ENCODE measurements at places on chromosomes 2 and 18.

DNA sequence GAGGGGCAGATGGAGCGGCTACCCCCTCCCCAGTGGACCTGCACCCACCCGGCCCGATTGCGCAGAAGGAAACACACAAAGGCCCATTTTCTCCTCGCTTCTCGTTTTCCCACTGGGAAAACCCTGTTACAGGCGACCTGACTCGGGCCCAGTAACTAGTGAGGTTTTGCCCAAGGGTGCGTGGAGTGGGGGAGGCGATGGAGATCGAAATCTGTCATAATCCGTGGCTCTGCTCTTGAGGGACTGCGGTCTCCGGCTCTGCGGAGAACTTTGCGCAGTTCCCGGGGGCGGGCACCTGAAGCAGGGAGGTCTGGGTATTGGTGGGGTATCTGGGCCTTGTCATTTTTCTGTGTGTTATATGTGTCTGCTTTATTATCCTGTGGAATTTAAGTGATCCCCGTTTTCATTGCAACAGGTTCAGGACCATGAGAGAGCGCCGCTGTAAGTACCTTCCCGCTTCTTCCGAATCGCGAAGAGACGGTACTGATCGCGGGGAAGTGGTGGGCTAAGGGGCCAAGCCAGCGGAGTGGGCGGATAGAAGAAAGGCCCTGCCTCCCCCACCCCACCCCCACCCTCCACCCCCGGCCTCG lies 4.0 kb upstream of the HOXD4 start:
- DNase-seq, result no peak

- no peak for DNase-seq
These were observed 225.0 kb downstream of the THSD7B start for GRCh38 chr2:136990316-136990715.

DNA sequence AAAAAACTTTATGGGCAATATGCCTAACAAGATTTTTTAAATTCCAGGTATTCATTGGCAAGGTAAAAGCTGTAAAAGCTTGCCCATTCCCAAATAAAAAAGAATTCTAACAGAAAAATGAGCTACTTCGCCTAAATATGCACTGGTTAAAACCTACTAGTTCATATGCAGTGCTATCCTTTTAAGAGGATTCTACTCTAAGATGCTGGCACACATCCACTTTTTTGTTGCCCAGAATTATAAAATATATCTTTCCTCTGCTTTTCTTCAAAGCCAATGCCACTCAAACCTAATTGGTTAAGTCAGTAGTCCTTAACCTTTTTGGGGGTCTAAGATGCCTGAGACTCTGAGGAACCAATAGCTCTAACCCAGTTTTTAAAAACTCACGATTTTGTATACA lies 3.2 kb downstream of the XPO1 start:
- DNase-seq, result no peak

DNA sequence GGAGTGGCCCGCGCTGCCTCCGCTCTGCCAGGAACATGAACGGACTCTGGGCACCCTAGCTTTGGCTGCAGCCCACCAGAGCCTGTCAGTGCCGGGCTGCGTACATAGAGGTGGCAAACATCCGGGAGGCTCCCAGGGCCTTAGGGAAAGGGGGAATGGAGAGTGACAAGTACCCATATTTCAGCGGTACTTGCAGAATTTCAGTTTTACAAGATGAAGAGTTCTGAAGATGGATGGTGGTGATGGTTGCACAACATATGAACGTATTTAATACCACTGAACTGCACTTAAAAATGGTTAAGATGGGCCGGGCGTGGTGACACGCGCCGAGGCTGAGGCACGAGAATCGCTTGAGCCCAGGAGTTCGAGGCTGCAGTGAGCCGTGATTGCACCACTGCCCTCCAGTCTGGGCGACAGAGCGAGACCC lies 873 bp downstream of the MTHFD2 start:
- no peak for DNase-seq

- DNase-seq, result no peak
These were observed 101.3 kb downstream of the SATB2 start for GRCh38 chr2:199356412-199356811.

GRCh38 chr18:70046207-70046606 lies 98.5 kb upstream of the CD226 start:
- peak; percentile 68 for DNase-seq

DNA sequence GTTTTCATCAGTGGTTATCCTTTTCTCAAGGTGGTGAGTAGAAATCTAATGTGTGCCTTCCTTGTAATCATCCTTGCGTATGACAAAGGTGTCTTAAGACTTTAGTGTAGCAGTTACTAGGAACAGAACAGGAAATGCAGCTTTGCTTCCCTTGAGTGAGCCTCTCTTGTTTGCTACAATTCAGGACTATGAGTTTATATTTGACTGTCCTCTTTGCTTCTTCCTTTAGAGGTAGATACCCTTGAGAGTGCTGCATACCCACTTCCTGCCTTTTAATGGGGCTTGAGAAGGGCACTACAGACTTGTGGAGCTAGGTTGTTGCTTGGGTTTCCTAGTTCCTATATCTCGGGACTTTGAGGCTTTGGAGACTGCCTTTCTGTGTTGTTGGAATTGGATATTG lies 3.8 kb downstream of the KCNJ13 start:
- no peak for DNase-seq

DNA sequence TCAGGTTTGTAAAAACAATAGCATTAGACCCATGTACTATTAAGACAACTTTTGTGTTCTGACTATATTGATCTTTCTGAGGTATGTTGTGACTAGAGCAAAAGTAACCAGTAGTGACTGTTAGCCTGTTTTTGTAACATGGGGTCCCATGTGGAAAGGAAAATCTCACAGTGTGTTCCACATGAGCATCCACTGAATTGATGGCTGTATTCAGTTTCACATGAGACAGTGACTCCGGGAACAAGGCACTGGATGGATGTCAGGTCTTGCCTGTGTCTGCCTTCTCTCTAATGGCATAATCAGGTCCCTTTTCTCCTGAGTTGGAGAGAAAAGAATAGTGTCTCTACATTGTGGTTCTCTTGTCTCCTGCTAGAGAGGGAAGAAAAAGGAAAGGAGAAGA lies 27.5 kb downstream of the TMEM178A start:
- no peak for DNase-seq

DNA sequence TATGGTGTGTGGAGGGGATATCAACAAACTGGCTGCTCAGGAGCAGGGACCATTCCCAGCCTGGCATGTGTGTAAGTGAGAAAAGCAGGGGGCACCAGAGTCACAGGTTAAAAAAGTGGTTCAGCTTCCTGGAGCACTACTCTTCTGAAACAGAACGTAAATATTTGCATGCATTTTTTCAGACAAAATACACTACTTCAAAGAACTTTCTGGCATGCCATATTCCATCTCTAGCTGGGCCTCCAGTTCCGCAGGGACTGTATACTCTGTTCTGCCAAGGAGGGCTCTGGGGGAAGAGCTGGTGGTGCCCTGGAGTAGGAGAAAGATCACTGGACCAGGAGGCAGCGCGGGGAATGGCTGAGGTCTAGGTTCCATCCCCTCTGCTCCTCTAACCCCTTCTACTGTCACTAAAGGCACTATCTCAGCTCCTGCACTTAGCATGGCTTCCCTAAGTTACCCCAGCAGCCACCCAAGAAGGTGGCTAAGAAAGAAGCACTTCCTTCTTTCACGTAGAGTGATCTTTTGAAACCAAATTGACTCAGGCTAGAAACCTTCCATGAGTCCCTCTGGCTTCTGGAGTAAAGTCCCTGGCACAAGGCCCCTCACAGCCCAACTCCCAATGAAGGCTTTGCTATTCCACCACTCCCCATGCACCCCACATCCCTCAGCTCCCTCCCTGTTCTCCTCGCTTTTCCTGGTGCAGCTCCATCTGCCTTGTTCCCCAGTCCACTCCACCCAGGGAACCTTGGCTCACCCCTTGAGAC lies 57.6 kb upstream of the CABLES1 start:
- DNase-seq, result no peak

GRCh38 chr2:240905176-240905781 lies 857 bp upstream of the CROCC2 start:
- no peak for DNase-seq

DNA sequence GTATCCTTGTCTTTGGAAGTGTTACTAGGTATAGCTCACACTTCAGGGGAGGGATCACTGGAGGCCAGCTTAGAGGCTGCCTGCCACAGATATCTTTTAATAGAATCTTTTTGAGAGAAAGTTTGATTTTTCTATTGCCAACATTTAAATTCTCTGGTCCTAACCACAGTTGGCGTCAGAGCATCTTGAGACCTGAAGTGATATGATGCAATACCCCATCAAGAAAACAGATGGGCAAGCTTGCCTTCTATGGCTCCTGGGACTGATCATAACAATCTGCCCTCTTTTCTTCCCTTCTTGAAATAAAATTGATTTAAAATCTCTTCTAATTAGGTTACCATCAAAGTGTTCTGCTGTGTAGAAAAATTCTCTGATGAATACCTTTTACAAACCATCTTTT lies 105.5 kb upstream of the ACKR3 start:
- peak; percentile 2 for DNase-seq

- peak; percentile 77 for DNase-seq
These were observed 4.2 kb downstream of the NABP1 start for GRCh38 chr2:191682126-191682525.

GRCh38 chr2:25922501-25922900 lies 44.2 kb upstream of the ASXL2 start:
- DNase-seq, result no peak

GRCh38 chr18:46140173-46140572 lies 36.0 kb downstream of the HAUS1 start:
- DNase-seq, result no peak

DNA sequence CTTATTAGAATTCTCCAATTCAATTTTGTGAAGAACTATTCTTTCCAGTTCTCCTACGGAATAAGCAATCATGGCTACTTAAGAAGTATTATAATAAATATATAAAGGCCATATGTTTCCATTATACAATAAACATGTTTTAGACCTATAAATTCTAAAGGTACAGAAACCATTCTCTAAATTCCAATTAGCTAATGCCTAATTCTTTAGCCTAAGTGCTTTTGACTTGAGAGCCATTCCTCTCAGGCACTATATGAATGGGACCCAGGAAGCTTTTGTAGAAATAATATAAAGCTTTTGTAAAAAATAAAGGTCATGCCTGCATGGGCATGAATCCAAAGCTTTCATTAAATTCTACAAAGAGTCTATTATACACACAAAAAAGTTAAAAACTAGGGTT lies 161.0 kb upstream of the UNC80 start:
- DNase-seq, result no peak

- DNase-seq, result no peak
These were observed 137.1 kb downstream of the LCLAT1 start for GRCh38 chr2:30584116-30584515.

- DNase-seq, result peak; percentile 11
These were observed 70.6 kb upstream of the CAVIN2 start for GRCh38 chr2:191917430-191917881.

DNA sequence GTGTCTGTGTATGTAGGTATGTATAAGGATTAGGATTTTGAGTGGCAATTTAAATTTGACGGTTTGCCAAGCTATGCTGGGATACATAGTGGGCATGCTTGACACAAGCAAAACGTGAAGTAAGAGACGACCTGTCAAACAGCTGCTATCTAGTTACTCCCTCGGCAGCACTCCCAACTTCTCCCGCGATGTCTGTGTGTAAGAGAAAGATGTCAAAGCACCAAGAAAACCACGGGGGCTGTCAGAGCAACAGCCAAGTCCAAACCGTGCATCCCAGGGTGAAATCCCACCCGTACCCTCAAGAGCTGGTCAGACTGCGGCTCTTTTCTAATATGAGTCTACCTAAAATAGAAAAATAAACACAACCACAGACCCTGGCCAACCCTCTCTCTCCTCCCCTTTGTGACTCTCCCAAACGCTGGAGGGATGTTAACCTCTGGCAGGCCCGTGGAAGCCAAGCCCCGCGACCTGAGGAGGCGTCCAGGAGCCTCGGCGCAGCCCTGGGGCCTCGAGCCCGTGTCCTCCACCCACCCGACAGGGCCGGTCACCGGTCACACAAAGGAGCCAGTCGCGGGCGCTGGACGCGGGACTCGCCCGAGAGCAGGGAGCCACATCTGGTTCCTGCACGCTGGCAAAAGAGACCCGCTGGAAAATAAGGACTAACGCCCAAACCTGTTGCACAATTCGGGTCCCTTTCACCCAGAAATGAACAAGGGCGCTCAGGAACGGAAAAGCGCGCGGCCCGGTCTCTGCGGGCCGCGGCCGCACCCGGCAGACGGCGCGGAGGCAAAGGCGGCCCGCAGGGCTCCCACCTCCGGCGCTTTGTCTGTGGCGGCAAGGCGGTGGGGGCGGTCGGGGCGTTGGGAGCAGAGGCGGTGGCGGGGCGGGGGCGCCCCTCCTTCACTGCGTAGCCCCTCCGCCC lies 925 bp downstream of the SESTD1 start:
- DNase-seq, result peak; percentile 67

- no peak for DNase-seq
These were observed 34.8 kb upstream of the RBM44 start for GRCh38 chr2:237763812-237764211.

DNA sequence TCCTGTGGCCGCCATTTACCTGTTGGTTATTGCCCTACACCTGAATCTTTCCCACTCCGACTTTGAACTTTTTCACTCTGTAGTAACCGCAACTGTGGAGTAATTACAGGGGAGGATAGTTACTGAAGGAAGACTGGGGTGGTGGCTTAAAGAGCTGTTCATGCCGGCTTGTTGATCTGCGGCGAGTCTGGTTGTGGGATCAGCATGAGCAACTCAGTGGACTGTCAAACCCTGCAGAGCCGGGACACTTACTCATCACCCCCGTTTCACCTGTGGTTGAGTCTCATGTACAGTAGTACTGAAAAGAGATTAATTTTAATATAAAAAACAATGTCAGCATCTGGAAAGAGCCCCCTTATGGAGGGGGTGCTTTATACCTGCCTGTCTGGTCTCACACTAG lies 2.1 kb downstream of the ASB1 start:
- no peak for DNase-seq

- no peak for DNase-seq
These were observed 12.4 kb downstream of the NABP1 start for GRCh38 chr2:191690327-191690726.

DNA sequence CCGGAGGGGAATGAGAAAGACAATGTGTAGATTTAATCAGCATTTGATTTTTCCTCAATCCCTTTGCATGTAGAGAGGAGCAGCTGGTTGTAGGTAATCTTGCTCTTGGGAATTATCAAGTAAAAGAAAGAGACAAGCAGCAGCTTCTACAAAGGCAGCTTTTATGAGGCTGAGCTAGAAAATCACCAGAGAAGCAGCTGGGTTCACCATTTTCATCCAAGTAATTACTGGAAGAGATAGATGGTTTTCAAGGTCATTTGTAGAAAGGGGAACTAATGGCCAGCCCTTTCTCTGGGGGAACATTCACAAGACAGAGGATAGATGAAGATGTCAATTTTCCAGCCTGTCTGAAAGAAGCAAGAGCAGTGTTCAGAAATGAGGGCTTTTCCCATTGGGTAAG lies 113.0 kb downstream of the RND3 start:
- DNase-seq, result no peak

DNA sequence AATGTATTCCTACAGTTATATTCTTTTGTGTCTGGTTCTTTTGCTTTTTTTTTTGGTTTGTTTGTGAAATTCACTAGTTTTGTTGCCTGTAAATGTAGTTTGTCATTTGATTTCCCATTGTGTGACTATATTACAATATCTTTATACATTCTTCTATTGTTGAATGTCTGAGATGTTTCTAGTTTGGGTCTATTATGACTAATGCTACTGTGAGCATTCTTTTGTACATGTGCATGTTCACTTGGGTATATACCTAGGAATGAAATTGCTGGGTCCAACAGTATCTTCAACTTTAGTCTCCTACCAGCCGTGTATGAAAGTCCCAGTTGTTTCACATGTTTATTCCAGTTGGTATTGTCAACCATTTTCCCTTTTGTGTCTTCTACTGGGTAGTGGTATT lies 112.7 kb upstream of the RBMS1 start:
- peak; percentile 36 for DNase-seq

All from fibroblast of skin of right biceps (primary cell).